ENCODE measurements at places on chromosomes 5 and 9. TPM values are rescaled to one million over a fixed set of nuclear protein-coding genes. Genes with fewer than 3 reads are reported as not detected.

DNA sequence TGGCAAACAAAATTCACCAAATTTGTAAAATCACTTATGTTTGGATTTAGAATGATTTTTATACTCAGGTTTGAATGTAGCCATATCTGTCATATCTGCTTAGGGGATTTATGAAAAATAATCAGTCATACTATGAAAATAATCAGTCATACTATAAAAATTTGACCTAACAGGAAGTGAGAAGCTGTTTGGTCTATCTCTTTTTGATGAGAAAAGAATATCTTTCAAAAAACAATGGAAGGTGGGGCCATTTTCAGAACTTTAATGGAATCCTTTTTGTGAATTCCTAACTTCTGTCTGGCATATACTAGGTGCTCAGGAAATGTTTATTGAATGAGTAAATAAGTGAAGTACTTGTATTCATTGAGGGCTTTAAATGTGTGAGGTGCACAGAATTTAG, 70.1 kb downstream of the CWC27 start:
- no peak for DNase-seq

GRCh38 chr9:976943-977837, 735 bp downstream of the DMRT3 start:
- no peak for DNase-seq

DNA sequence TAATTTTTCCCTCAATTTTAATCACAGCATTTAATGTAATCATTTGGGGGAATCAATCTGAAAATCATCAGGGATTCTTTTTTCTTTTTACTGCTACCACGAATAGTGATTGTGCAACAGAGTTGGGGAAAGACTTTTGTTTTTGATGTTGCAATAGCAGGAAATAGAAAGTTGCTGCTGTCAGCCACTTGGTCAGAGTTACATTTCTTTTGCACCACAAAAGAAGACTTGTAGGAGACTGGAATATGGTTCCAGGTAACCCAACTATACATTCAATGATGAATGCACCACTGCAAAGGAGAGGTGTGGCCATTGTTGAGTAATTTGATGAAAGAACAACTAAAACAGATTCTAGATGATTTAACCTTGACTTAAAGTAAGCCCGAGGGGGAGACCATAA, 46.3 kb upstream of the PALM2AKAP2 start:
- DNase-seq, result no peak

GRCh38 chr9:33051144-33051543, 25.3 kb downstream of the SMU1 start:
- no peak for DNase-seq

- DNase-seq, result no peak
These were observed 2375.8 kb downstream of the MAT2B start for GRCh38 chr5:165881259-165881658.

DNA sequence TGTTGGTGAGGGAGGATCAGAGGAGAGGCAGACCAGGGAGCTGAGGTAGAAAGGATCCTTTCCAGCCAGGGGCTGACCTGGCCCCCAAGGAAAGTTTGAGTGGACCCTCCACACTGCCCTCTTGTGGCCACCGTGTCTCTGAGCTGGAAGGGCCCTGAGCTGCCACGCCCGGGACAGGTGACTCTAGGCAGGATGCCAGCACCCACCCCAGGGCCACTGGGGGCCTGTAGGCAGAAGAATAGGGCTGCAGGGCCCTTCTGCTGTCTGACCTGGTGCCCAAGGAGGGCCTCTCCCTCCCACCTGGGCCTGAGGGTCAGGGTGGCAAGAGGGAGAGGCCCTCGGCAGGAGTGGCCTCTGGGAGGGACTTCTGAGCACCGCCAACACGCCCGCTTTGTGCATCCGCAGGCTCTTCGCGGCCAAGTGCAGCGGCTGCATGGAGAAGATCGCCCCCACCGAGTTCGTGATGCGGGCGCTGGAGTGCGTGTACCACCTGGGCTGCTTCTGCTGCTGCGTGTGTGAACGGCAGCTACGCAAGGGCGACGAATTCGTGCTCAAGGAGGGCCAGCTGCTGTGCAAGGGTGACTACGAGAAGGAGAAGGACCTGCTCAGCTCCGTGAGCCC, 76.8 kb downstream of the LMX1B start:
- DNase-seq, result no peak

DNA sequence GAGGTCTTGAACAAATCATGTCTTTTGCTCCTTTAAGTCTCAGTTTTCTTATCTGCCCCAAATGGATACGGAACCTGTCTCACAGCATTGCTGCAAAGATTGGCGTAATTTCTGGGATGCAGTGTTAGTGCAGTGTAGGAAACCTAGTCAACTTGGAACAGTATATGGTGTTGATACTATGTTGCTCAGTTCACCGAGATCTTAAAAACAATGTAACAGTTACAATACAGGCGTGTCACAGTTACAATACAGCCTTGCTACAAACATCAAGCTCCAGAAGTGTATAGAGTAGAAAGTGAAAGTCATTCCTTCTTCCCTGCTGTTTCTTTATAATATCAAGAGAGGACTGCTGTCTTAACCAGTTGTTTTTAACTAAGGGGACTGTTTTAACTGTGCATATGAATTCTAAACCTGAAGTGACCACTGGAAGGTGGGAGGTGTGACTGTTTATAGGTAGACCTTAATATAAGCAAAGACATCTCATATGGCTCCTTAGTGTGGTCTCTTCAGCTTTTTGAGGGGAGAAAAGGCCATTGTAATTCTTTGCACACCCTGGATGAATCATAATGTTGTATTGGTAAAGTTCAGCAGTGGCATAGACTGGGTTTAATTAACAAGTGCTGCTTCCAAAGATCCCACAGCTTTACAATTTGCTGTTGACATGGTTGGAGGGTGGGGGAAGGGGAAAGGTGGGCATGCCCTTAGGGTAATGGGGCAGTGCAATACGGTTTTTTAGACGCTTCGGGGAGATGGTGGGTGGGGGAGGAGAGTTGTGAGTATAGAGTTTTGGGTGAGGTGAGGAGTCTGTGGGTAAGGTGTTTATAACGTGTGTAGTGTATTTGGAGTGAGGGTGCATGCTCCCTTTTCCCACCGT, 12.9 kb downstream of the PRRC2B start:
- no peak for DNase-seq

DNA sequence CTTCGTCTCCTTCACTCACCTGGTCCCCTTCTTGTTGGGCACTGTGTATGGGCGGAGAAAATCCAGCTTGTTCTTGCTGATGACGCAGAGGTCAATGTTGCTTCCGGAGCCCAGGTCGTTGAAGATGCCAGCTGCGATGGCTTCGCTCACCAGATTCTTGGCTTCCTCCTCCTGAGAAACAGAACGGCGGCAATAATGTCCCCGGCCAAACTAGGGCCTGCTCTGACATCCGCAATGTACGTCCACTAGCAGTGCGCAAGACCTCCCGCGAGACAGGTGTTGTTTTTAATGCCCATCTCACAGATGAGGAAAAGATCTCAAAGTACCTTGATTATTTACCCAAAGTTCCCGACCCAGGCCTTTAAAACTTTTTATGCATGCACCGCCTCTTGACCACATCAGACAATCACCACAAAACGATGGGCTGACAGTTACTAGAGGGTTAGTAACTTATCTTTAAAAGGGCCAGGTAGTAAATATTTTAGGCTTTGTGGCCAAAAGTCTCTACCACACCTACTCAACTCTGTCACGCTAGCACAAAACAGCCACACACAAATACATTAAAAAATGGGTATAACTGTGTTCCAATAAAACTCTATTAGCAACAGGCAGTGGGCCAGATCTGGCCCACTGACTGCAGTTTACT, 58.4 kb downstream of the PSMB7 start:
- DNase-seq, result no peak

DNA sequence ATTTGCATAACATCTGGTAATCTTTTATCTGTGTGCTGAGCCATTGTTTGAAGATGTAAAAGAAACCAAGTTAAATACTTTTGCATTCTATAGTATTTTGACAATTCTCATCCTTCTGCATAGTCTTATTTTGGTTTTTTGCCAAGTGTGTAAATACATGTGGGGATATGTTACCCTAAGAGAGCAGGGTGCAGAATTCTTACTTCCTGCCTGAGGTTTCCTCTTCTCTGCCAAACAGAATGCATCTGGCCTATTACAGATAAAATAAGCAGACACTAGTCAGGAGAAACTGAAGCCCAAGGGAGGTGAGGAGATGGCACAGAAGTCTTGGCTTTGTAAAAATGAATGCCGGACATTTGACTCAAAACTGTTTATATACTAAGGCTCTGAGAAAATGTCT, 462.1 kb downstream of the TMEM38B start:
- no peak for DNase-seq

DNA sequence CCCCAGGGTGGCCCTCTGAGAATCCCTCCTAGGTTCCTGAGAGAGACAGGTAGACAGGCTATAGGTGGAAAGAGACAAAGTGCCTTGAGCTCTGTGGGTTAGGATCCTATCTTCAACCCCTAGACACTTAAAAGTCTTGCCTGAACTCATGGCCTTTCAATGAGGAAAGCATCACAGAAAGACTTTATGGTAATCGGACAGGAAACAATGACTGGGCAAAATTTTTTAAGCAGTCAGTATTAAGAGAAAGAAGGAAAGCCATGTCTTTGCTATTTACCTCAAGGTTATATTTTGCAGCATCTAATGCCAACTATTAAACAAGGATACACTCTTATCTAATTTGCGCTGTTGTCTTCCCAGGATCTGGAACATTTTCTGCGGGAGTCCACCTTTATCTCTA, 93.2 kb downstream of the PCSK1 start:
- DNase-seq, result no peak

DNA sequence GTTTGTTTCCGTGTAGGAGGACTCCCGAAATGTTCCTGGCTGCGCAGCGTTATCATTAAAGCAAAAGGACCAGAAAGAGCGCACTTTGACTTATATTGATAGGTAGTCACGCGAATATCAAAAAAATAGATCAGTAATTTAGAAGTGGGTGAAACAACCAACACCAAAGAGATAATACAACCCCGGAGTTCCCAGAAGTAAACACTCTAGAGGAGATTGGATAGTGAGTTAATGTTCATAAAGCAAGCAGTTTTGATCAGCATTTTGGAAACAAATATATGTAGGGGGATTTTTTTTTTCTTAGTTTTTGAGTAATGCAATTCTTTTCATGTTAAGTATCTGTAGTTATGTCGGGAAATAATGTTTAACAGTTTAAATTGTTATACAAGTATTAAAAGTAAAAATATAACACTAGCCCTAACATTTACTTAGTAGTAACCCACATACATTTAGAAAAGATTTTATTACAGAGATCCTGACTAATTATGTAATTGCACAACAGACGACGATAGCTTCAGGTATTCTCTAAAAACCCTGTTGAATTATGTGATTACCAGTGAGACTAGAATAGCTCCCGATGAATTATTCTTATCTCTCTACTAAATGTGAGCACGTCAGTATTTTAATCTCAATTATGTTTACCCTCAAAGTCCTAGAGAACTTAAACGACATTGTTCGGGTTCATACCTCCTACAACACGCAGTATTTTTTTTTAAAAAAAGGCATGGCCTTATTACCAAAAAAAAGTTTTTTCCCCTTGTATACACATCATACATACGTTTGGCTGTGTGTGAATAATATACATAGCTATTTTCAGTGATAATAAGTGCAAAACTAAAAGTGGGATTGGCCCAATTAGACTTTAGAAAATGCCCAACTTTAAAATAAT, 9.4 kb upstream of the NFIB start:
- DNase-seq, result no peak

- no peak for DNase-seq
These were observed 14.5 kb downstream of the ZSWIM6 start for GRCh38 chr5:61346511-61346910.

GRCh38 chr9:124878021-124878420, 16.1 kb downstream of the ARPC5L start:
- no peak for DNase-seq

- DNase-seq, result no peak
These were observed 117.3 kb downstream of the GDNF start for GRCh38 chr5:37722236-37723161.

GRCh38 chr5:149773291-149774095, 43.4 kb downstream of the PPARGC1B start:
- no peak for DNase-seq

- DNase-seq, result no peak
These were observed 309.9 kb downstream of the ZSWIM6 start for GRCh38 chr5:61641748-61642565.

GRCh38 chr9:96159596-96159995, 142.4 kb downstream of the HSD17B3 start:
- no peak for DNase-seq

DNA sequence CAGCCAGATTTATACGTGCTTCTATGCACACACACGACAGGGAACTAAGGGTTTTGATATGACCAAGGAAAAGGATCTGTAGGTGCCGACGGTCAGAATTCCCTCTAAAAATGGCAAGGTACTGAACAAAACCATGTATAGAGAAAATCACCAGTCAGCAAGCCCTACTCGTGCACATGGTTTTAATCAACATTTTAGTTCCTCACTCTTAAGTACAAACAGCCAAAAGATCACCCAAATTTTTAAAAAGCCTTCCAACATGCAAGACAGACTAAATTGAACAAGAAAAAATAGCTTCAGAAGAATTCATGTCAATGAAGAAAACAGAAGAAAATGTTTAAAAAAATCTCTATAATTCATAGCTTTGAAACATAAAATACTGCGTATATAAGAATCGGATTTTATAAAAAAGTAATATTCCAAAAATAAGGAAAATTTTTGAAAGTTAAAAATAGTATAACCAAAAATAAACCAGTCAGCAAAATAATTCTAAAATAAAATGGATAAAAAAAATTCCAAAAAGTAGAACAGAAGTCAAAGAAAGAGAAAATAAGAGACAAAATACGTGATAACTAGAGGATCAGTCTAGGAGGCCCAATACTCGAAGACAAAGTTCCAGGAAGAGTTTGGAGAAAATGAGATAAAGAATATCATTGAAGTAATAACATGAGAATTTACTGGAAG, 43.0 kb upstream of the KCNV2 start:
- DNase-seq, result no peak

GRCh38 chr9:87641067-87641466, 84.9 kb upstream of the CTSL start:
- DNase-seq, result no peak

DNA sequence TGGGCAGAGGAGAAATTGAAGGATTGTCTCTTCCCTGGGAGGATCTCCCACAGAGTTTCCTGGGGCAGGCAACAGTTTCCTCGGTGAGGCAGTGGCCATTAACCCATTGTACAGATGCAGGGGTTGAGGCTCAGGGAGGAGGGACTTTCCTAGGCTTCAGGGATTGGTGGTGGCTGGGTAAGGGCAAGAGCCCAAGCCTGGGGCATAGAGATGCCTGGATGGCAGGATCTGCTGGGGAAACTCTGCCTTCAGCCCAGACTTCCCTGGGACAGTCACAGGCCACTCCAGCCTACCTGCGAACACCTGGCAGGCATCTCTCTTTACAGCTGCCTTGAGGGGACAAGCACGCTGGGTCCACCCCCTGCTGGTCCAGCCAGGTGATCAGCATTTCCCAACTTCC, 3.6 kb upstream of the CSF2 start:
- no peak for DNase-seq

PIP5K1B gene
- polyA plus RNA-seq, result 8.1 TPM

CACNA1B gene
- polyA plus RNA-seq, result 0.27 TPM

RMI1 gene
- polyA plus RNA-seq, result 14.2 TPM

NR4A3 gene
- polyA plus RNA-seq, result 0.53 TPM

LMNB1 gene
- 76.3 TPM for polyA plus RNA-seq

OGN gene
- 145 TPM for polyA plus RNA-seq

CYLC2 gene
- polyA plus RNA-seq, result not detected

NR2F1 gene
- 223 TPM for polyA plus RNA-seq

WDR38 gene
- polyA plus RNA-seq, result 0.11 TPM
